ENCODE measurements at places on chromosomes 4 and X.

DNA sequence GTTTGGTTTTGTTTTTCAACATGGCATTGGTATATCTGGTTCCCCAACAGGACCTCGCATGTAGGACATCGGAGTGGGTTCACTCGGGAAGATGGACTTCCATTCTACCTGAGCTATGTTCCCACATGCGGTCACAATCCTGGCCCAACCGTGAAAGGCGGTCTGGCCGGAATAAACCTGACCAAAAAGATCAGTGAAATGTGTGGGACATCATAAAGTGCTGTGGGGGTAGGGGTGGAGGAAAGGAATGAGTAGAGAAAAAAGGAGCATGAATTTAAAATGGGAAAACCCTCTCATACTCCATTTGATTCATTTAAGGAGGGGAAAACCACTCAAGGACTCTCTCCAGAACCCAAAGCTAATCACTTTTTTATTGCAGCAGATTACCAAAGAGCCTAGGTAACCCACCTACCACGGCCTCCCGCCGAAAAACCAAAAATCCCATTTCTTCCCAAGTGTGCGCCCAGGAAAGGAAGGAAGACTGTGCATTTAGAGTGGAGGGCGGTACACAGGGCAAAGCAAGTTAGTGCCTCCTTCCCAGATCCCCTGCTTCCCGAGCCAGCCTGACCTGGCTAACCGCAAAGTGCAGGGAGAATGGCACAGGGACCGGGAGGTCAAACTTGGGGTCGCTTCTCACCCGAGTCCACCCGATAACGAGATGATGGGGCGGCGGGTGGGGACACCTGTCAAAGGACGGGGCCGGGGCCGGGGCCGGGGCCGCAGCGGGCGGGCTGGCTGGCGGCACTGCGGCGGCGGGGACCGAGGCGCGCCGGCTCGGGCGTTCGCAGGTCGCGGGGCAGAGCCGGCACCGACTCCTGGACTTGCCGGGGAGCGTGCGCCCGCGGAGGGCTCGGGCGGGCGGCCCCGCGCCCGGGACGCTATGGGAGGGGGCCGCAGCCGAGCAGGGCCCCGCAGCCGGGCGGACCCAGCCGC, 669 bp downstream of the TMEM150C start:
- no peak for DNase-seq

DNA sequence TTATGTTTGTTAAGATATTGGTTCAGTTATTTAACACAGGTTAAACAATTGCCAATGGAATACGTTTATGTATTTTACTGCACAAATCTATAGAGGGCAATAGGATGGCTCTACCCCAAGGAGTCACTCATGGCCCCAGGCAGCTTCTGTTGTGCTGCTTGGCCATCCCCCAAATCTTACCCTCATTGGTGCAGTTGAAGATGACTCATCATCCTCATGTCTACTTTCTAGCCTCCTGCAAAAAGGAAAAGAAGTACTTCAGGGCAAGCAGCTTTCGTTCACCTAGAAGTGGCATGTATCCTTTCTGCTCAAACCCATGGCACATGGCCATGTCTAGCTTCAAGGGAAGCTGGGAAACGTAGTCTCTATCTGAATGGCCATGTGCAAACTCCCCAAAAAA, 14.2 kb downstream of the PHOX2B start:
- no peak for DNase-seq

- no peak for DNase-seq
Observed at GRCh38 chr4:95249426-95250021, 299.2 kb downstream of the UNC5C start.

DNA sequence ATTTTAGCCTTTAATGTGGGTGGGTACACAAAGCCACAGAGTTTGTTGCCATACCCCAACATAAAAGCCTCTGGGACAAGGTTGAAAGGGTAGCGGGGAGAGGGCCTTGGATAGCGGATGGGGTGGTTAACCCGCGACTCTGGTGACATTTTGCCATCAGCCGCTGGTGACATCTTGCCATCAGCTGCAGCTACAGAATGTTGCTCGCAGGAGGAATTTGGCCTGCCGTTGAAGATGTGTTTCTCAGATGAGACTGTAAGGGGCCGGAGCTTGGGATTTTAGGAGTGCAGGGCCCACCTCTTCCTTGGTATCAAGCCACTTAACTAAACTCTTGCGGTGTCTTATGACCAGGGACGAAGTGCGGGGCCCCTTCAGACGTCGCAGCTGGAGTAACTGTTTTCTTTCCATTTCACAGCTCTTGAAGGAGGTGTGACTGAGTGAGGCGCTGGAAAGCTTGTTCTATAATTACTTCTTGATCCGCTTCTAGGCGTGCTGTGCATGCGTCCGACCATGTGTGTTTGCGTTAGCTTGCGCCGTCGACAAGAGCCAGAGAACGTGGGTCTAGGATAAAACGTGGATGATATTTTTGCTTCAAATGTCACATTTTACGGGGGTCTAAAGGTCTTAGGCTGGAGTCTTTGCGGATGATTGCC, 820 bp upstream of the RASL11B start:
- DNase-seq, result no peak

DNA sequence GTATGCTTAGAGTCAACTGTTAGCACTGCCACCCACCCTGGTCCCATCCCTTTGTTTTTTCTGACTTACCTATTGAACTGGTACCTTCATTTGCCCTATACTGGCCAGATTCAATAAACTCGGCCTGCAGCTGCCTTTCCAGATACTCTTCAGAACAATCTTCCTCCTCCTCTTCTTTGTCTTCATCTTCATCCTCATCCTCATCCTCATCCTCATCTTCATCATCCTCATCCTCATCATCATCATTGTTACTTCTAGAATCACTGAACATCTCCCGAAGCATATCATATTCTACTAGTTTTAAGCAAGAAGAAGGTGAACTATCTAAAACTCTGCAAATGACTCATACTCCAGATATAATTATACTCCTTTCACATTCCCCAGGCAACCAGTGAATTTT, 14.9 kb downstream of the TAF7L start:
- no peak for DNase-seq

DNA sequence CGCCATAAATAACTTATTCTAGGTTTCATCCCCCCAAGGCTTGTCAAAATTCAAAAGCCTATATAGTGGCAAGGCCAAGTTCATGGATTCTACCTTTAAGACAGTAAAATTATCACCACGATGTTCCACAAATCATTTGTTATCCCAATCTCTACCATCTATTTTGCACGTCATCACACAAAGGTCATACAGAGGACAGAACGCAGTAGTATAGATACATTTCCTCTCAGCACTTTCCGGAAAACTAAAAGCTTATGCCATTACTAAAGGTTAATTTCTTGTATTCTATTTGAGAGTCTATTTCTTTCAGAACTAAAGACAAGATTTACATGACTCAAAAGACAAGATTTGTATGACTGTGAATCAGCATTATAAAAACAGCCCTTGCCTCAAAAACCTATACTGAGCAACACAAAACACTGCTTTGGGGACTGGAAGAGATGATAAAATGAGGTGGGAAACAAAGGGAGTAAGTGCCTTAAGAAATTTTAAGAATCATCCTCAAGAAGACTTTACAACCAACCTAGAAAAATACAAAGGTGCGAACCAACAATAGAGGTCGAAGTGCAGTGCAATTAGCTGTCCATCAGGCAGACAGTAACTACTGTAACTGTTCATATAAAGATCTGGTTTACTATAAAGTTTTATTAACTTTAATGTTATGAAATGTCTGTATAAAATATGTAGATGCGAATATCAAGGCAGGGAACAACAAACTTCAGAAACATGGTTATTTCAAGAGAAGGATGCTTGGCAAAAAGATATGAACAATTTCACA, 7.6 kb downstream of the UBE2D3 start:
- no peak for DNase-seq

GRCh38 chr4:105186701-105187161, 40.1 kb downstream of the TET2 start:
- DNase-seq, result no peak

- no peak for DNase-seq
Observed at GRCh38 chrX:33188881-33189280, 22.5 kb downstream of the DMD start.

GRCh38 chr4:79174490-79175252, 151.2 kb downstream of the NAA11 start:
- no peak for DNase-seq
